ENCODE measurements at places on chromosomes 4 and X.
A peak's percentile ranks its signal among the peaks of the same experiment; 100 is the strongest.

- DNase-seq = no peak
These were observed 16.0 kb downstream of the MCF2 start for GRCh38 chrX:139691843-139692505.

- no peak for DNase-seq
These were observed 4.6 kb downstream of the RAB33B start for GRCh38 chr4:139458543-139458942.

- DNase-seq = no peak
These were observed 100.6 kb upstream of the PNPLA4 start for GRCh38 chrX:8027827-8028226.

DNA sequence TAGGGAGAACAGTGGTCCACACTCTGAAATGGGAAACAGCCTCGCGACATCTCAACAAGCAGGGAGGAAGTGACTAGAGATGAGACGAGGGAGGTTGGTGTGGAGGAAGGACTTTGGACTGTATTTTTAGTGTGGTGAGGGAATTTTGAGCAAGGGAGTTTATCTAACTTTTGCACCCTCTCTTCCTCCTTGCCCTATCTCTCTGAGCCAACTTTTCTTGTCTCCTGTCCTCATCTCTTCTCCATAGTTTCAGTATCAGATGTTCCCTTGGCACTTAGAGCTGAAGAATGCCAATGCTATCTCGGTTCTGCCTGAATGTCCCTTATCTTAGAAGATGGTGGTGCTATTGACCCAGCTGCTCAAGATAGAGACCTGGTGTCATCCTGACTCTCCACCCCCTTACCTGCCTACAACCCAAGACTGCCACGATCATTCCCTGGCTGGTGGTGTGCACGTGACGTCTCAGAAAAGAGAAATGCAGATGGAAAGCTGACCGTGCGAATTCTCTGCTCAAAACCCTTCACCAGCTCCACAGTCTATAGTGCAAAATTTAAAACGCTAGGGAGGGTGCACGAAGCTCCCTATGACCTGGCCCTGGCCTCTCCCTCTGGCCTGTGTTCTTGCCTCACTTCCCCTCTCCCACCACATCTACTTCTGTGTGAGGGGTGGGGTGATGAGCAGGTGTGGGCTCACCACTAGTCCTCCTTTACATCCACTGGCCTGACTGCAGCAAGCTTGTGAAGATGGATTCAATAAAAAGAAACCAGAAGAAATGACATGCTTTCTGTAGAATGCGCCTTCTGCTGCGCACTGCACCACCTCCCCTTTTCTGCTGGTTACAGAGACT, 20.9 kb downstream of the MPP1 start:
- no peak for DNase-seq

GRCh38 chr4:151641167-151641566, 119.6 kb downstream of the GATB start:
- no peak for DNase-seq

DNA sequence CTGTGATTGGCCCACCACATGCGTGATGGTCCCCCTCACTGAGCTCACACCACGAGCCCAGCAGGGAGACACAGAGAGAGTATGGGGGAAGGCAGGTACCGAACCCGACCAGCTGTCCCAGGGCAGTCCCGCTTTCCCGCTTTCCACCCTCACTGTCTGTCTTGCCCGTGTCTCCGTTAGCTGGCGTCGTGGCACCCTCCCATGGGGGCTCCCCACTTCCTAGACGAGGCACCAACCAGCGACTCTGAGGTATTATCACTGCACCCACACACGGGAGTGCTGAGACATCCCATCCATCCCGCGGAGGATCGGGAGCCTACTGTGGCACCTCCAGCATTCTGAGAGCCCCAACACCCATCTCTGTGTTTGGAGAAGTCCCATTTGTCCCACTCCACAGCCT, 43.0 kb upstream of the NHSL2 start:
- no peak for DNase-seq

DNA sequence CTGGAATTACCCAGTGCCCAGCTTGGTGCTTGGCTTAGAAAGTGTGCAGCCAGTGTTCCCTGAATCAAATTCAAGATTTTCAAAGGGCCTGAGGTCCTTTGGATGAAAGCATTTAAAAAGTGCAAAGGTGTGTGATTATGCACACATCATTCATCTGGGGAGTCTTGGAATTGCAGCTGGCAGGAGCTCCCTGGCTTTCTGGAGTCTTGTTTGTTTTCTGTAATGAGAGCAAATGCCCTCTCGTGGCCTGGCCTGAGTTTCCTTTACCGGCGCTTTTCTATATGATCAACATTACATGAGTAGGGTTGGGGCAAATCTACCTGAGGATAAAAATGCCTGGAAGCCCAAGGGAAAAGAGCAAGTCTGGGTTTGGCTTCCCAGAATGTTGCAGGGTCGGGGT, 24.6 kb upstream of the SORCS2 start:
- no peak for DNase-seq

DNA sequence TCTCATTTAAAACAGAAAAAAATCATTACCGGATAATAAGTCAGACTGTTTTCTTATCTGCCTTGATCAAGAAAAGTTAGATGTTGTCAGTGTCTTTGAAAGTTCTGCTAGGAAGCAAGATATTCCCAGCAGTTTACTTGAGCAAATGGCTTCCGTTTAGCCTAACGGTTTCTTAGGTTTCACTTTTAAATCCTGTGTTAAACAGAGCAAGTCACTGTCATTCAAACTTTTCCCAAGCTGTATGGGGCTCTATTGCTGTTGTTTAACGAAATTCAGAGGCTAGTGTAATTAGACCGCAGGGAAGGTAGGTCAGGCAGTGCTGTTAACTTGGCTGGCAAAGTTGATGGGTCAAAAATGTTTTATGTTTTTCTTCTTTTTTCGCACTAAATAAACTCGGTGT, 80.3 kb upstream of the NEIL3 start:
- DNase-seq = no peak

GRCh38 chr4:94595880-94596483, 144.2 kb downstream of the PDLIM5 start:
- peak; percentile 5 for DNase-seq

All from NCI-H748 treated with DMSO at 0.1 percent for 48 hours (cell line).